NCI-H524 (cell line): ENCODE measurements at places on chromosomes 7 and 10.

DNA sequence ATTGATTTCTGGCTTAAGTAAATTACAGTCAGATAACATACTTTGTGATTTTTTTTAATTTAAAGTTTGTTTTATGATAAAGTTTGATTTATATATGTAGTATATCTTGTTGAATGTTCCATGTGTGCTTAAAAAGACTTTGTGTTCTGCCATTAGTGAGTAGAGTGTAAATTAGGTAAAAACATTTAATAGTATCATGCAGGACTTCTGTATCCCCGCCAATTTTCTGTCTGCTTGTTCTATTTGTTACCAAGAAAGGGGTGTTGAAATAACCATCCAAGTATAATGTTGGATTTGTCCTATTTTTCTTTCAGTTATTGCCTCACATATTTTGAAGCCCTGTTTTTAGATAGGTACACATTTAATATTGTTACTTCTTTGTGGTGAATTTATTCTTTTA, 172.1 kb downstream of the CAMK1D start:
- DNase-seq = no peak

DNA sequence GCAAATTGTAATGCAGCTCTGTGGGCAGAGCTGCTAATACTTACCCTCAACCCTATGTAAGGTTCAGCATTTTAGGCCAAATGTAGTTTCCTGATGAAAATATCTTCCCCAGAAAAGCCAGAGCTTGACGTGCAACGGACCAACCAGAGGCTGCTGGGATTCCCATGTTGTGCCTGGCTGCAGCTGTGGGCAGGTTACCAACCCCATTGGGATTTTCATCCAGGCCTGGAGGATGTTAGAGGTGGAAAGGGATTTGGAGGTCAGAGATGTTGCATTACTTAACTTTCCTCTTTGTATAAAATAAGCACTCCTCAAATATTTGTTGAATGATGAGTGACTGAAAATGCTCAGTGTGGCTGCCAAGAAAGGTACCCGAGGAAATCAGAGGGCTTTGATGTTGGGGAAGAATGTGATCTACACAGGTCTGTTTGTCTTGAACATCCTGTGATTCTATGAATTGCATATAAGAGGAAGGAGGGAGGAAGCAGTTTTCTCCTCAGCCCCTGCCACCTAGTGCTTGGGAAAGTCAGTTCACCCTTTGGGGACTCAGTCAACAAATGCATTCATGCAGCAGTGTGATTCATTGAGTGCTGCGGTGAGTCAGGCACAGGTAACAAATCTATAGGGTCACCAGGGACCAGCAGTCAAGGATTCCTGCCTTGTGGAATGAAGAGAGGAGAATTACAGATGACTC, 487.2 kb downstream of the RPS24 start:
- DNase-seq = no peak

DNA sequence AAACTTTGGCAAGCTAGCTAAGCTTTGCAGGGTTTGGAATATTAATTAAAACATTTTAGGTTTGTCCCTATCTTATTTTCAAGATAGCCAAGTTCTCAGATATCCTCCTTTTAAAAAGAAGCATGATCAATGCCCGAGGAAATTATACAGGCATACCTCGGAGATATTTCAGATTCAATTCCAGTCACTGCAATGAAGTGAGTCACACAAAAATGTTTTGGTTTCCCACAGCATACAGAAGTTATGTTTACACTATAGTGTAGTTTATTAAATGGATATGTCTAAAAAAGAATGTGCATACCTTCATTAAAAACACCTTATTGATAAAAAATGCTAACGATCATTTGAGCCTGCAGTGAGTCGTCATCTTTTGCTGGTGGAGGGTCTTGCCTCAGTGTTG, 382.9 kb upstream of the NPVF start:
- no peak for DNase-seq

GRCh38 chr7:1432411-1433082, 26.7 kb downstream of the MICALL2 start:
- no peak for DNase-seq

DNA sequence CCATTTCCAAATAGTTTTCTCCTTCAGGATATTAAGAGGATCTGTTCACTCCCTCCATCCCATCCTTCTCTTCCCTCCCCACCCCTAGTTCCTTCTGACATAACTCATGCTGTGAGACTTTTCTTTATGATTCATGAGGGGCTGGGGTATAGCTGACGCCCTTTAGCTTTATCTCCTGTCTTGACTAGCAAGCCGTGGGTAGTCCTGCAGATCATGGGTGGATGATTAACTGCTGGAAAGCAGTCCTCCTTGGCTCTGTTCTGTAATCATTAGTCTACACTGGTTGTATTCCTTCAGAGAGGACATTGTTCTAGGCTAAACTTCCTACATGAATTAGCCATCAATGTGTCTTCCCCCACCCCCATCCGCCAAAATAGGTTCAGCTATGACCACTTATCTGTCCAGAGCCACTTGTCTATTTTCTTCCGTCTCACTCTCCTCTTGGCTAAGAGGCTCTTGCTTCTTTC, 135.4 kb downstream of the LRRC4 start:
- no peak for DNase-seq

GRCh38 chr7:732556-732955, 5.5 kb upstream of the PRKAR1B start:
- no peak for DNase-seq

DNA sequence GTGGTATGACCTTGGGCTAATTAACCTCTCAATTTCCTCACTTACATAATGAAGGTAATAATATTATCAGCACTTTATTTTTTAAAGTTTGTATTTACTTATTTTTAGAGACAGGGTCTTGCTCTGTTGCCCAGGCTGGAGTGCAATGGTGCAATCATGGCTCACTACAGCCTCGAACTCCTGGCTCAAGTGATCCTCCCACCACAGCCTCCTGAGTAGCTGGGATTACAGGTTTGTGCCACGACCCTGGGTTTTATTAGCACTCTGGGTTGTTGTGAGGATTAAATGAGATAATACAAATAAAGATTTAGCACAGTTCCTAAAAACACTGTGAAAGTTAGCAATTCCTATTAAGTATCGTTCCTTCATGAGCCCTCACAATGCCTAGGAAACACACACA, 14.7 kb downstream of the BAMBI start:
- DNase-seq = no peak

- DNase-seq = no peak
These were observed 240.4 kb downstream of the KIAA1217 start for GRCh38 chr10:24449321-24449740.

- DNase-seq = peak; percentile 16
These were observed 618 bp downstream of the KIF5B start for GRCh38 chr10:32055478-32056135.

DNA sequence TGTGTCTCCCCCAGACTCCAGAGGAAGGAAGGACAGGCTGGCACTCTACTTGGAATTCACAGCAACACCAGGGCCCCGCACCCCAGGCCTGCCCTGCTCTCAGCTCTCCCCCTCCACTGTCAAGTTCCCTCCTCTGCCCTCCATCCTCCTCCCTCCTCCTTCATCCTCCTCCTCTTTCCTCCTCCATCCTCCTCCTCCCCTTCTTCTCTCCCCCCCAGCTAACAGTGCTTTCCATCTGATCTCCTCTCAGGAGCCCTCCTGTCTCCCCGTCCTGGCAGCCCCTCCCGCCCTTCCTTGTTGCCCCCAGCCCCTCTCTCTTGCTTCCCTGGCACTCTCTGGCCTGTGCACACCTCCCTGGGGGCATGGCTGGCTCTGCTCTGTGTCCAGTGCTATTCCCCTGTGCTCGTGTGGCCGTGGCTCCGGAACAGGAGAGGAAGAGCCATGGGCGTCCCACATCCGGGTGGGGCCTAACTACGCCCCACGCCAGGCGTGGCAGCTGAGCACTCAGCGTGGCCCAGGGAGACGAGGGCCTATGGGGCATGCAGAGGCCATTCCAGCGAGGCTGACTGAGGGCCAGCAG, 64.2 kb downstream of the PWWP2B start:
- DNase-seq = no peak

- no peak for DNase-seq
These were observed 73.1 kb upstream of the SAMD8 start for GRCh38 chr10:75038335-75038734.

GRCh38 chr10:4512196-4512595, 313.8 kb upstream of the AKR1E2 start:
- DNase-seq = no peak

DNA sequence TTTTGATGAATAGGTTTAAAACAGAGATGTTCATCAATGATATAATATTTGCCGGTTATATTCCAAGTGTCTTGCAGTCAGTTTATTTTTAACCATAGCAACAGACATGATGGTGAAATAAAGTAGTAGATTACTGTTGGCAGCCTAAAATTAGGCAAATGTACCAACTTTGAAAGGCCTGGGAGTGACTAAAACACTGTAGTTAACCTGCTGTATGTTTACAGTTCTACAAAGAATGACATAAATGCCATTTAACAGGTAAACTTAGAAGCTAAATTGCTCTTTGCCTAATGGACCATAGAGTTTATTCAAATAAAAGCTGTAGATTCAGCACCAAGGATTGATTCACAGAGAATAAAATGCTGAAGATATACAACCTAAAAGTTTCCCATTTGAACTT, 64.1 kb downstream of the PHTF2 start:
- no peak for DNase-seq

DNA sequence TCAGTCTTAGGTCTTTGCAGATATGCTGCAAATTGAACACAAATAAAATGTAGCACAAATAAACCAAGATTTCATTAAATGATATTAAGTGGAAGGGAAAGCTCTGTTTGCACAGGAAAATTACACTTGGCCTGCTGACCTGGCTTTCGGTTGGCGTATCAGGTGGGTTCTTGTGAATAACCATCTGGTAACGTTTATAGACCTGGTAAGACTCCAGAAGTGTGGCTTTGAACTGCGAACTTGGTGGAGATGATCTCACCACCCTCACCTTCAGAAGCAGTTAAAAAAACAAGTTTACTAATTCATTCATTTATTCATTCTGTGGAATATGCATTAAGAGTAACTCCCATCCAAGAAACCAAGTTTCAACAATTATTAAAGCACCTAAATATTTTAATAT, 28.1 kb downstream of the ATE1 start:
- DNase-seq = no peak

- peak; percentile 57 for DNase-seq
These were observed 1.7 kb downstream of the SFXN3 start for GRCh38 chr10:101032637-101033224.

GRCh38 chr10:43959364-43960134, 310.9 kb upstream of the ZNF32 start:
- no peak for DNase-seq

DNA sequence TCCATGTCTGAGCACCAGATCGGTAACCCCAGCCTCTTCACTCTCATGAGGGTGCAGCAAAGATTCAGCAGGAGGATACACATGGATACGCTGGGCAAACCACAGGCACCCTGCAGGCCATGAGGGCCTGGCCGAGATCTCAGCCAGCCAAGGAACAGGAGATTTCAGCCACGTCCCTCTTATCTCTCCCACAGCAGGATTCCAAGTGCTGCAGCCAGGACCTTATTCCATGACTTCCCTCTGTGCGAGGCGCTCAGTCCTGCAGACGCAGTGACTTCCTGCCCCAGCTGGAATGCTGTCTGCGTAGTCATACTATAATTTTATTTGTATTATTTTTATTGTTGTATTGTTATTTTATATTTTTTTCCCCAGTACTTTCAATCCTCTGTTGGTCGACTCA, 66.8 kb downstream of the PTPRN2 start:
- DNase-seq = no peak

DNA sequence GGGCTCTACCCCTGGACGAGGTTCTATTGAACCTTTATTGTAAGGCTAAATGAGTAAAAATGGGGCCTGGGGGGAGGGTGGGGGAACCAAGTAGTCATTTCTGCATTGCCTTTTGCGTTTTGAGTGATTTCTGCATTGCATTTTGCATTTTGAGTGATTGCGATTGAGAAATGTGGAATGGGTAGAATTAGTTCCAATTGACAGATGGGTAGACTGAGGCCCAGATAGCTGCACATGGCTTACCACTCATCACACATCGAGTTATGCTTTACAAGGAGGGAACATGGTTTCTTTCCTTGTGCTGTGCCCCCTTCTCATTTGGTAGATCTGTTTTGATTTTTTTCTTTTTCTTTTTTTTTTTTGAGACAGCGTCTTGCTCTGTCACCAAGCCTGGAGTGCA, 858.7 kb downstream of the TYW1 start:
- DNase-seq = no peak

GRCh38 chr7:156889089-156889488, 3.9 kb downstream of the LMBR1 start:
- no peak for DNase-seq

DNA sequence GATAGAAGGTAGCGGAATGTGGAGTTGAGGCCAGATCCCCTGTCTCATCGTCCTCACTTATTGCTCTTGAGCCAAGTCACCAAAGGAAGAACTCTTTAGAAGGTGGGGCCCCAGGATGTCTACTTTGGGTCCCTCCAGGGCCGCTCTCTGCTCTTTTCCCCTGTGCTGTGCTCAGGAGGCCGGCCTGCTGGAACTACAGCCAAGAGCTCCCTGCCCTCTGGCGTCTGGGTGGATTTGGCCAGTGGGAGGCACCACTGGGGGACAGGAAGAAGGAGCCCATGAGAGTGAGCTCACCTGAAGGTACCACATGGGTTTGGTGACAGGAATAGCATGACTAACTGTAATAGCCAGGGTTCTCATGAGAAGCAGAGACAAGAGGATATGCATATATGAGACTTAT, 97.7 kb upstream of the FAM180A start:
- no peak for DNase-seq

GRCh38 chr7:39035156-39035555, 57.4 kb downstream of the POU6F2 start:
- DNase-seq = no peak

DNA sequence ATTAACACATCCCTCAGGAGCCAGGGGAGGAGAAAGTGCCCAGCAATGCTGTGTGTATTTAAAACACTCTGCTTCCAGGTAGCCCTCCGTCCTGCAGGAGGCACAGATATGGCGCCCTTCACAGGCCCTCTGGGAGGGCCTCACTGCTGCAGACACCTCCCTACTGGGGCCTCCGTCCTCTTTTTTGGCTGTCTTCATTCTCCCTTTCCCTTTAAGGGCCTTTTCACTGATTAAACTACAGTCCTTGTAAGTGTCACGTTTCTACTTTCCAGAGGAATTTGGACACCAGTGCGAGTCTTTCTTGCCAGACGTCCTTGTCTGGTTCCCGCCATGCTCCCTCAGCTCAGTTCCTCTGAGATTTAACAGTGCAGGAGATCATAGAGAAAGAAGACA, 39.7 kb upstream of the MKRN1 start:
- no peak for DNase-seq

DNA sequence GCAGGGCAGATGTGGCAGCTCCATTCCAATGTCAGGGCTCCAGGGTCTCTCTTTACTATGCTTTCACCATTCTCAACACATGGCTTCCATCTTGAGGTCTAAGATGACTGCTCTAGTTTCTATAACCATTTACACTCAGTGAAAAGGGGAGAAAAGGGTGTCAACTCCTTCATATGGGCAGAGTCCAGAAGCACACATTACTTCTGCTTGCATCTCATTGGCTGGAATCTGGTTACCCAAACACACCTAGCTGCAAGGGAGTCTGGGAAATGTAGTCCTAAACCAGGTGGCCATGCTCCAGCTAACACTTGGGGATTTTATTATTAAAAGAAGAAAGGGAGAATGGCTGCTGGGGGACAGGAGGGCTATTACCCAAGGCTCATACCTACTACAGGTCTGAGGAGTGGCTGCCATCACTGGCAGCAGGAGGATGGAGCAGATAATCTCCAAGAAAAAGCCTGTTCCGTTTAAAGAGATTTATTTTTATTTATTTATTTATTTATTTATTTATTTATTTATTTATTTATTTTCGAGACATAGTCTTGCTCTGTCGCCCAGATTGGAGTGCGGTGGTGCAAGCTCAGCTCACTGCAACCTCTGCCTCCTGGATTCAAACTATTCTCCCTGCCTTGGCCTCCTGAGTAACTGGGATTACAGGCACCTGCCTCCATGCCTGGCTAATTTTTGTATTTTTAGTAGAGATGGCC, 29.1 kb upstream of the LBX1 start:
- no peak for DNase-seq

- DNase-seq = no peak
These were observed 1.4 kb upstream of the C7orf57 start for GRCh38 chr7:48033922-48034321.
